ENCODE measurements at places on chromosomes 12 and 14.

DNA sequence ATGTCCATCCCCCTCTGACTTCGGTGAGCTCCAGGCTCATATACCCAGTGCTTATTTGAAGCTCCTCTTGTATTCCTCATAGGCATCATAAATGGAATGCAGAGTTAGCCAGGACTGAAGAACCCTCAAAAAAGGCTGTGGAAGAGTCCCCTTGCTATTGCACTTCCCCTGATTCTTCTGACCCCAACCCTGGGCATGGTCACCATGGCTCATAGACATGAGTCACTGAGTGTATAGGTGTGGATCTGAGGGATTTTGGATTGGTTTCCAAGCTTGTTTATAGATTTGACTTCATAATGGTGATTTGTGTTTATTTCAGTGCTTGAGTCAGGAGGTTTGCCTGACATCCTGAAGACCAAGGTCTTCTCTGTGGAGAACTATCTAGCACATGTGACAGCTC, 98.4 kb upstream of the SLC38A2 start:
- no peak for DNase-seq

DNA sequence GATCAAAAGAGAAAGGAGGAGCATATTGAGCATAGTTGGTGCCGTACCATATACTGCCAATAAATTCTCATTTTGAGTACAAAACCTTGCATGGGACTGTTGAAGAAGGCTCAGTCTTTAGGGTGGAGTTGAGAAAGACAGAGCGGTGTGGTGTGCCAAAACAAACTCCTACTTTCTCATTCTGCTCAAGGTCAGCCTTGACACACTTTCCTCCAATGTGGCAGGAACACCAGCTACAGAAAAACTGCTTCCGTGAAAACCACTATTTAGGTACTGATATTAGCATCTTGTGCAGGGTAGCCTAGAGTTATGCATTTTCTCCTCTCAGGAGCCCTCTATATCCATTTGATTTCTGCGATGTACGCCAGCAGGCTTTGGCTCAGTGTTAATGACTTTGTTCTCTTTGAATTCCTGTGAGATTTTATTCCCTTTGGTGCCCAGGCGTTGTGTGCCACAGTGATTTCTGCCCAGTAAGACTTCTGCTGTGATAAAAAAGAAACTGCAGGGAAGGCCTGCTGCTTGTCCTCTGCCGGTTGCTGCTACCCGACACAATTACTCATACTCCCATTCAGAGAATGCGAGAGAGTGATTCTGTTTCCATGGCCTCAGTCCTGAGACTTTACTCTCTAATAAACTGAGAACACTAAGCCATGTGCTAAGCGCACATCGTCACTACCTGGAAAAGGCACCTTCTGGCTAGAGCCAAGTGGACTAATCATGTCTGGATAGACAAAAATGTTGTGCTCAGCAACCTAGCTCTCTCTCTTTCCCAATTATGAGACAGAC, 88.3 kb upstream of the MDM1 start:
- DNase-seq = no peak

GRCh38 chr12:6960593-6961277, 9.6 kb downstream of the PTPN6 start:
- no peak for DNase-seq

GRCh38 chr14:82328442-82328841, 794.8 kb upstream of the SEL1L start:
- DNase-seq = no peak

GRCh38 chr12:80821513-80822000, 104.8 kb downstream of the MYF5 start:
- DNase-seq = no peak

DNA sequence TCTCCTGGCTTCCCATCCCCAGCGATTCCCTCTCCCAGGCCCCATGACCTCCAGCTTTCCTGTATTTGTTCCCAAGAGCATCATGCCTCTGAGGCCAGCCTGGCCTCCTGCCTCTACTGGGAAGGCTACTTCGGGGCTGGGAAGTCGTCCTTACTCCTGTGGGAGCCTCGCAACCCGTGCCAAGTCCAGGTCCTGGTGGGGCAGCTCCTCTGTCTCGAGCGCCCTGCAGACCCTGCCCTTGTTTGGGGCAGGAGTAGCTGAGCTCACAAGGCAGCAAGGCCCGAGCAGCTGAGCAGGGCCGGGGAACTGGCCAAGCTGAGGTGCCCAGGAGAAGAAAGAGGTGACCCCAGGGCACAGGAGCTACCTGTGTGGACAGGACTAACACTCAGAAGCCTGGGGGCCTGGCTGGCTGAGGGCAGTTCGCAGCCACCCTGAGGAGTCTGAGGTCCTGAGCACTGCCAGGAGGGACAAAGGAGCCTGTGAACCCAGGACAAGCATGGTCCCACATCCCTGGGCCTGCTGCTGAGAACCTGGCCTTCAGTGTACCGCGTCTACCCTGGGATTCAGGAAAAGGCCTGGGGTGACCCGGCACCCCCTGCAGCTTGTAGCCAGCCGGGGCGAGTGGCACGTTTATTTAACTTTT, 14.3 kb downstream of the C12orf43 start:
- DNase-seq = no peak

DNA sequence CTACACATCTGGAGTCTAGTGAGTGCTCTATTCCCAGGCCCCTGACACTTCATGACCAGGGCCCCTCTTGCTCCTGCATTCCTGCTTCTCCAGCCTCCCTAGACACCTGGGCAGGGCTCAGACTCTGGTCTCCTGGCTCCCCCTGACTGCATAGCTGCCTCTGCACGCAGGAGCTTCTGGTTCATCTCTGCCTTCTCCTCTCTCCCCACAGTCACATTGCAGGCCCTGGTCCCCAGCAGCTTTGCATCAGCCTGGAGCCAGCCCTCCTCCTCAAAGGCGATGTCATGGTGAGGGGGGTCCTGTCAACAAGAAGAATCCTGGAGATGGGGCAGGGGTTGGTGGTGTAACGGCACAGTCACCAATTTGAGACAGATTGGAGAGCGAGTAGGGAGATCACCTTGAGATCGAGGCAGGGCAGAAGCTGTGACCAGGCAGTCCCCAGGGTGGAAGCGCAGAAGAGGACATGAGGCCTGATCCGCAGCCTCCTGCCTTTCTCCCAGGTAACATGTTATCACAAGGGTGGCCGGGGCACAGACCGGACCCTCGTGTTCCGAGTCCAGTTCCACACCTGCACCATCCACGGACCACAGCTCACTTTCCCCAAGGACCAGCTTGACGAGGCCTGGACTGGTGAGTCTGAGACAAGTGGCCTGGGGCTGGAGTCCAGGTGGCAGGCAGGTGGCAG, 8.1 kb downstream of the TNS2 start:
- DNase-seq = no peak

GRCh38 chr14:104465482-104466390, 113.8 kb upstream of the C14orf180 start:
- DNase-seq = no peak

DNA sequence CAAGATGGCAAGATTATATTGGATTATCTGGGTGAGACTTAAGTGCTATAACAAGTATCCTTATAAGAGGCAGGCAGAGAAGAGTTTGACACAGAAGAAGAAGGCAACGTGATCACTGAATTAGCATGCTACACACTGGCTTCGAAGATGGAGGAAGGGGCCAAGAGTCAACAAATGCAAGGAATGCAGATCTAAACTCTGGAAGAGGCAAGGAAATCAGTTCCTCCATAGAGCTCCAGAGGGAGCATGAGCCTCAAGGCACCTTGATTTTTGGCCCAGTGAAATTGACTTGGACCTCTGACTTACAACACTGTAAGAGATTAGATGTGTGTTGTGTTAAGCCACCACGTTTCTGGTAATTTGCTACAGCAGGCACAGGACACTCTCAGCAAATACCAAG, 536.4 kb upstream of the SEL1L start:
- DNase-seq = no peak

- DNase-seq = no peak
Observed at GRCh38 chr12:123928274-123928865, 44.3 kb downstream of the CCDC92 start.

DNA sequence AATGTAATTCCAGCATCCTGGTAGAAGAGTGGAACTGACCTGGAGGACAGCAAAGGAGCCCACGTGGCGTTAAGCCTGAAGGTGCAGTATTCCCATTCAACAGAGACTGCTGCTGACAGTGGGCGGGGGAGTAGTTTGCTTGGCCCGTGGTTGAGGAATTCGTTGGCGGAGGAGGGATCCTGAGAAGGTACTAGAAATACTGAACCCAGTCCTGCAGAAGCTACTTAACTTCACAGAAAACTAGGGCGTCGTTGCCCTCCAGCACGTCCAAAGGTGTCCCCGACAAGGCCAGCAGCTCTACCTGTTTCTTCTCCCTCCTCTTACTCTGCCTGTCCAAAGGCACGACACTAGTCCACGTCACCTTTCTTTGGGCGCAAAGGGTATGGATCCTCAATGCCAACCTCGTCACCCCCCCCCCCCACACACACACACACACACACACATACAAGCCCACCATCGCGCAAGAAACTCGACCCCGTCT, 303 bp downstream of the PUS7L start:
- DNase-seq = no peak

DNA sequence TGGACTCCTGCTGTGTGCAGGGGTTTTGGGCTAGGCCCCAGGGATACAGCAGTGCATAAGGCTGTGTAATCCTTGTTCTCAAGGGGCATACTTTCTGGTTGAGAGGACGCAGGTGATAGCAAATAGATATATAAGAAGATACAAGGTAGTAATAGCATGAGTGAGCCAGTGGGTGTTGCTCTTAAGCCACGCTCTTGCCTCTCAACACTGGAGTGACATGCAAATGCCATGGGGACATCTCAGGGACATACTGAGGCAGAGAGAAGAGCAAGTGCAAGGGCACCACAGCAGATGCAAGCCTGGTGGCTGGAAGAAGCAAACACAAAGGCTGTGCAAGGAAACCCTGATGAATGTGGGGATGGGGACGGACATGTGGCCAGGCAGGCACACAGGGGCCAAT, 223.3 kb downstream of the CHST11 start:
- DNase-seq = no peak

DNA sequence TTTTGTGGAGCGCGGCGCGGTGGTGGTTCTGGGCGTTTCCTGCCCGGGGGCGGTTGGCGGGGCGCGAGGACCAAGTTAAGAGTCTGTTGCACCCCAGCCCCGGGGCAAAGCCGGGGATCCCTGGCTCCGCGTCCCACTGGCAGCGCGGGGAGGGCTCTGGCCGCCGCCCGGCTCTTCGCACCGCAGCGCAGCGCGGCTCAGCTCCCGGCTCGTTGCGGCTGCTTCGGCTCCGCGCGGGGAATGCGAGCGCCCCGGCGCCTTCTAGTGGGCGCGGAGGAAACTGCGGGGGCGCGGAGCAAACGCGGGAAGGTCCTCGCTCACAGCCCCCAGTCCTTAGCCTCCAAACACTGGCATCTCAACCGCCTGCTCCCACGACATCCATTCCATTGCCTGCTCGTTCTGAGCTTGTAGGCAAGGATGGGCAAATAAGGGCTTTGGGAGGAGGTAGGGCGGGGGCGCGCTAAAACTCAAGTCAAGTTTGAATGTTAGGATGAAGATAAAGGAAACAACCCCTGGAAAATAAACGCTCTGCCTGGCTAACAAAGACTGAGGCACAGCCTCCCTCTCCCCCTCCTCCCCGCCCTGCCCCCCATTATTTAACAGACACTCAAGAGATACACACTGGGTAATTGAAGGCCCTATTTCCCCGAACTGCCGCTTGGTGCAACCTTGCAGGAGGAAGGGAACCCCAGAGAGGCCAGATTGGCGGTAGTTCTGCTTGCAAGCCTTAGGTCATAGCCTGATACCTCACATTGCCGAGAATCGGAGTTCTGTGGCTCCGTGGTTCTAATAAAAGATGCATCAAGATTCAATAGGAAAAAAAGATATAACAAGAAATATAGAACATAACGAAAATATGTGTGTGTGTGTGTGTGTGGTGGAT, at the start of gene B4GALNT1:
Gene B4GALNT1 (minus strand): TSS at position 244 of the 883 bp plus-strand sequence. CDS start 1,069 bp downstream, outside the sequence.
- DNase-seq = peak; percentile 52

- DNase-seq = no peak
Observed at GRCh38 chr12:32546272-32546671, 132.8 kb upstream of the DNM1L start.

DNA sequence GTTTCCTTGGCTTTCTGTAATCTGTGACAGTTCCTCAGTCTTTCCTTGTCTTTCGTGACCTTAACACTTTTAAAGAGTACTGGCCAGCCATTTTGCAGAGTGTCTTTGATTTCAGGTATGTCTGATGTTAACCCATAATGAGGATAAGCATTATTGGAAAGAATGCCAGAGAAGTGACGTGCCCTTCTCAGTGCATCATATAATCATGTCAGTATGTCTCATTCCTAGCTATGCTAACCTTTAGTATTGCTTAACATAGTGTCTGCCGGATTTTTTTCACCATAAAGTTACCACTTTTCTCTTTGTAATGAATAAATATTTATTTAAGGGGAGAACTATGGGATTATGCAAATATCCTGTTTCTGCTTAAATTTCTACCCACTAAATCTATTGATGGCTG, 28.5 kb downstream of the RERG start:
- DNase-seq = no peak

GRCh38 chr12:110697236-110697635, 8.3 kb upstream of the HVCN1 start:
- no peak for DNase-seq
